Upper lobe of left lung (tissue), 6 donors: ENCODE measurements at places on chromosomes 12 and 14. TPM values are rescaled to one million over a fixed set of nuclear protein-coding genes. Genes with fewer than 3 reads are reported as not detected.

DNA sequence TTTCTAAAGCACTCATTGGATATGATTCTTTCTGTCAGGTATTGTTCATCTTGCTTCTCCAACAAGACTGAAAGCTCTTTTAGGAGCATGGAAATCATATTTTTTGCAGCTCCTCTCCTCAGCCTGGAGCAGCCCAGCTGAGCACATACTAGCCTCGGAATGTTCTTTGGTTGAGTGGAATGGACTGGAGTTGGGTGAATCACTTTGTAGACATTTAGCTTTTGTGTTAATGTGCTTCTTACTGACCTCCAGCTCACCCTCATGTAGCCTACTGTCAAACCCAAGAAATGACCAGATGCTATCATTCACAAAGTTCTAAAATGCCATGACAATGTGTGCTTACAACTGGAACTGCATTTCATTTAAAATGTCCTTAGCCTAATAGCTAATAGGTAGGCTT is 161.1 kb downstream of the NUAK1 start:
- no peak for DNase-seq

THAP2 gene
- total RNA-seq, result 3.6 TPM

DNA sequence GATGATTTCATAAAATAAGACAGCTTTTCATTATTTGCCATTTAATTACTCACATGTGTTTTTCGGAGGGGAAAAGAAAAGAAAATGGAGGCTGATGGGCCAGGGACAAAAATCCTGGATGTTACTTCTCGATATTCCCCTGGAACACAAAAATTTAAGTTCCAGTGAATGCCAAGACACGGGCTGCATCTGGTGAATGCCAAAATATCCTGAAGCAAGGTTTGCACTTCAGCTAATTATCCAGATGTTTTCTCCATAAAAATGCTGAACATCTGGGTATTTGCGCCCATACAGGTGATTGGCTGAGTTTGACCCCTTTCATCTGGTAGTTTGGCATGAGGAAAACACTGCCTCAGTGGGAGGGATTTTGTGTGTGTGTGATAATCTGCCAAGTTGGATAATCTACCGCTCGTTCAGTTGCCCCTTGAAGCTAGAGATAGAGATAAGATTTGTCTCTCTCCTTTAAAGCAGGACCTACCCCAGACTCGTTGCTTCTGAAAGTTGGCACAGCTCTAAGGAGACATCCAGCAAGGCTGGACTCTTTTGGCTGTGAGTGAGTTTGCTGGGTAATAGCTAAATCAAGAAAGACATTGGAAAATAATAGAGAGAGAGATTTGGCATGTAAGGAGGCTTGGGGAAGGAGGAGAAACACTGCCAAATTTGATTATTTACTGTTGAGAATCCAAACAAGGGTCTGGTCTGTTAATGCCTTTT is 390.0 kb downstream of the EGLN3 start:
- DNase-seq, result no peak

HOXC4 gene
- total RNA-seq, result not detected

KRT4 gene
- 11.5 TPM for total RNA-seq

DNA sequence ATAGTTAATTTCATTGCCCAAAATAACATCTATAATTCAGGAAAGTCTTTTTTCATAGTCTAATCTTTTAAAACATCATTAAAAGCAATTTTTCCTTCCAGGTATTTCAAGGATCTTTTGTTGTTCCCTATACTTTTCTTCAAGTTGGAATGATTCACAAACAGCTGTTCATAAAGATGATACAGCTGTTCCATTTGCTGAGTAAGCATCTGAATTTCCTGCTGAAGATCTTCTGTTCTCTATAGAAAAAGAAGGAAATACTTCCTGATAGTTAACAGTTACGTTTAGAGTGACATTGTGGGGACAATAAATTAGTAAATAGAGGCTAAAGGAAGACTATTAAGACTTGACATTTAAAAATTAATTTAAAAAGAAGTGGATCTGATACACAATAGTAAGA is 30.3 kb upstream of the ESR2 start:
- no peak for DNase-seq

DNA sequence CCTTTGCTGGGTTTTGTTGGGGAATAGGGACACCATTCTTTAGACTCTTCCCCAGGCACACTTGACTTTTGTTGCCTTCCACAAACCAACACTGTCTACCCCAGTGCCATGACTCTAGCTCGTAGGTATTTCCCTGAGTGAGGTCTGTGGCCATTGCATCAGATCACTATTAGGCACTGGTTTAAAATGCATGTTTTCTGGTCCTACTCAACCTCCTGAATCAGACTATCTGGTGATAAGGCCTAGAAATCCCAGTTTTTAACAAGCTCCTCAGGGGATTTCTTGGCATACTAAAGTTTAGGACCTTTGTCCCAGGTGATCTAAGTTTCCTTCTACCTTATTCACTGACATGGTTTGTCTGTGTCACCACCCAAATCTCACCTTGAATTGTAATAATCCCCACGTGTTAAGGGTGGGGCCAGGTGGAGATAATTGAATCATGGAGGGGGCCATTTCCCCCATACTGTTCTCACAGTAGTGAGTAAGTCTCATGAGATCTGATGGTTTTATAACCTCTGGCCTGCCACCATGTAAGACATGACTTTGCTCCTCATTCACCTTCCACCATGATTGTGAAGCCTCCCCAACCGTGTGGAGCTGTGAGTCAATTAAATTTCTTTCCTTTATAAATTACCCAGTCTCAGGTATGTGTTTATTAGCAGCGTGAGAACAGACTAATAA is 87.8 kb upstream of the PSMC1 start:
- DNase-seq, result no peak

DNA sequence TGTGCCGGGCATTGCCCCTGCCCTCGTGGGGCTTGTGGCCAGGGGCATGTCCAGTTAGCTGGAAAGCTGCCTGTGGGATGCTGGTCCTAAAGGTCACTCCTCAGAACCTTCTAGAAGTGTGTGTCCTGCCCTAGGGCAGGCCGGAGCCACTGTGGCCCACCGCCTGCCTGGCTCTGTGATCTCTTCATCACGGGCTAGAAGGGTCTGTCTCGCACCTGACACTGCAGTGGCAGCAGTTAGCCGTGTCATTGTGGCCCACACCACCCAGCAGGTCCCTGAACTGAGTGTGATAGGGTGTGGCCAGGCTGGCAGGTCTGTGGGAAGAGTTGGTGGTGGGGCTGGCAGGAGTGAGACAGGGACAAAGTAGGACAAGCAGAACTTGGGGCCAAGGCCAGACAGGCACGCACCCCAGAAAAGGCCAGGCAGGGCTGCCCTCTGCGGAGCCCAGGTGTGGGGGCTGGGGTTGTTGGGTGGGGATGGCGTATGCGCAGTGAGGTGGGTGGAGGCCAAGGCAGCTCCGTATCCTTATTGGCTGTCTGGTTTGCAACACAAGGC is 41.2 kb downstream of the ADGRD1 start:
- no peak for DNase-seq

MFAP5 gene
- 102 TPM for total RNA-seq

NTF3 gene
- total RNA-seq, result 0.46 TPM

GRCh38 chr14:30299915-30300314 is 259.0 kb upstream of the G2E3 start:
- DNase-seq, result no peak

AQP6 gene
- total RNA-seq, result 0.06 TPM

DNA sequence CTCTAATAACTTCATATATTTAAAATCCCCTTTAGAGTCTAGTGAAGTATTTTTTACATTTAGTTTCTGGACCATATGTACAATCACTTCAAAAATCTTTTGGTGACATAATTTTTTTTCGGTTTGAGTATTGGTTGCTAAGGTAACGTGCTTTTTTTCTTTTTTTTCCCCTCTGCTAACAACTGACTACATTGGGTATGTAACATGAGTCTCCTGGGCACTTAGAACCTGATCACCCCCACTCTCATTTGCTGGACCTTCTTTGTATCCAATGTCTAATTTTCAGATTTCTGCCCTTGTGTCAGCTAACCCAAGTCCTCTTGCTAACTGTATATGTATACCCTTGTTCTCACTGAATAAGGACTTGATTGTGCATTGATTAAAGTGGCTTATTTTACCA is 592.9 kb upstream of the FLRT2 start:
- no peak for DNase-seq

DNA sequence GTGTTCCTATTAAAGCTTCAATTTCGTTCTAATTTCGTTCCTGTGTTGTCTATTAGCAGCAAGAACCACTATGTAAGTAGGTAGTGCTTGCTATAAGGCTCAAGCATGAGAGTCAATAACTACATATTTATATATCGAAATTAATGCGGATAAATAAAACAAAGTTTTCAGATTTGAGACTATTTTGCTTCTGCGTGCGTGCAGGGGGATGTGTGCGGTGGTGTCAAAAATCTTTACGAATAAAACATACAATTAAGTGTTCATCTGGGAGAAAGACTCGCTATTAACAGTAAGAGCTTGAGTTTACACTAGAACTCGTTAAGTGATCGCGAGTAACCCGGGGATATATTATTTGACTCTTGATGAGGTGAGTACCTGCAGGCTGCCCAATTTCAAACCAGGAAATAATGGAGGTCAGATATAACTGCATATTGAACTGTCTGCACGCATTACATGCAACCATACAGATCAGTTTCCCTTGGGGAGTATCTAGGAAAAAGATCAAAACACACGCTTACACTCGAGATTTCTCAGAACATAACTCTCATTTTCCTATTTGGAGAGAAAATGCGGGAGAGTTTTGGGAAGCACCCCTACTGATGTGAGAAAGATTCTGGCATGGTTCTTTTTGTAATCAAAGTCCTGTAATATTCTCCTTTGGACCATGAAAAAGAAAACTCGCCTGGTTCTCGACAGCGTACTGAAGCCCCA is 813 bp downstream of the TWF1 start:
- no peak for DNase-seq

- peak; percentile 40 for DNase-seq
Measured at GRCh38 chr14:73058922-73059673, 764 bp downstream of the RBM25 start.

DNA sequence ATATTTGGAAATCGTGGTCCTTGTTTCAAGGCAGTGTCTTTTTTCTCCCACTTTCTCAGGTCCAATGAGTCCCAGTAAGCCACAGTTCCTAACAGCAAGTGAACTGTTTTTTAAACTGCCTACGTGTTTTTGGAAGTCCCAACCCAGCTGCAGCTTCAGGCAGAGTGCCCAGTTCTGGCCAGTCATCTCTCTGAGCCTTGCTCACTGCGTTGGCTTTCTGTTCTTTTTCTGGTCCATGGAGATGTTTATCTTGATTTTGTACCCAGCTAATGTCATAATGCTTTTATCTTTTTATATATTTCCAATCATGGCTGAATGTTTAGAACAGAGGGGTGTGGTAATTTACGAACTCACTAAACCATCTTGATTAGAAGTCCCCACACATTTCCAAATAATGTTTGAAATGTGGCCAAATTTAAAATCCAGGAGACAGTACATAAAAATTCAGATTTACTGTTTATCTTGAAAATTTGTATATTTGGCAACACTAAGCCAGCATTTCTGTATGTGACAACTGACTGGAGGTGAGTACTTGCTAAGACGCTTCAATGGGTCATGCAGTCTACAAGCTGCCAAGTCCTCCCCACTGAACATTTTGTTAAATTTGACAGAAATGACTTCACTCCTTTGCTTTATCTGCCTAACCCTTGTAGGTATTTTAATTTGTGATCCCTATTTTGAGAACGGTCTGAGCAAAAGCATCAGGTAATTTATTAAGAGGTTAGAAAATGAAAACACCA is 46.1 kb upstream of the OTOGL start:
- DNase-seq, result peak; percentile 23

GRCh38 chr14:68932231-68932630 is 46.9 kb downstream of the ACTN1 start:
- no peak for DNase-seq

CEBPE gene
- 0.77 TPM for total RNA-seq

IAPP gene
- total RNA-seq, result not detected

- DNase-seq, result no peak
Measured at GRCh38 chr12:82414044-82414443, 55.7 kb downstream of the METTL25 start.
